ENCODE measurements at places on chromosomes 2 and 18.

GRCh38 chr18:23391156-23391555 is 61.9 kb upstream of the RIOK3 start:
- no peak for DNase-seq

- DNase-seq: no peak
Observed at GRCh38 chr2:159936471-159936870, 125.9 kb downstream of the PLA2R1 start.

DNA sequence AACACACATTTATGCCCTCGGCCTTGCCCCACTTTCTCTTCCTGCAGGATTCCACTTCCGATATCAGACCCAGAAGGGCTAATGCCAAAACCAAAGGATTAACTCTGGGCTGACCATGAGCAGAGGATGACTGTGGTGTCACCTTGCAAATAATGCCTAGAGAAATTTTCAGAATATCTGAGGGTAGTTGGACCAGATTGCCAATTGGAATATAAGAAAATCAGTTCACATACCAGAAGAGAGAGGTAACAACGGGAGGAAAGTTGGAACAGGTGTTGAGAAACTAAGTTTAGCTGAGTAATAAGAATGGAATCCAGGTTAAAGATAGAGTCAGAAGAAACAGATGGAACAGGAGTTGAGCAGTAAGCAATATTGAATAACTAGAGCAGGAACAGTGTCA is 232.7 kb upstream of the UBE2E3 start:
- DNase-seq: no peak

DNA sequence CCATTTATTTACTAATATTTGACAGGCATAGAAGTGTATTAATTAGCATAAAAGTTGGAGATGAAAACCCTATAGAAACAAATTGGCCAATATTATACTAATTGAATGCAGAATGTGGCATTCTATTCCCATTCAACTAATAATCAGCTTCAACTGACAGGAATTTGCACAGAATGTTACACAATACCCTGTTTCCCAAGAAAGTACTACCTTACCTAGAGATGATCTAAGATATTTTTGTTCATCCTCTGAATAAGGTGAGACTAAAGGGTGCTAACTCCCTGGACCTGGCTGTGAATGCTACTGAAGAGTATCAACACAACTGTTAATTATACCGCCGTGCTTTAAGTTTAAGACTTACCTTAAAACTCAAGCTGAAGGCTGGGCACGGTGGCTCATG is 28.9 kb downstream of the CEP68 start:
- no peak for DNase-seq

DNA sequence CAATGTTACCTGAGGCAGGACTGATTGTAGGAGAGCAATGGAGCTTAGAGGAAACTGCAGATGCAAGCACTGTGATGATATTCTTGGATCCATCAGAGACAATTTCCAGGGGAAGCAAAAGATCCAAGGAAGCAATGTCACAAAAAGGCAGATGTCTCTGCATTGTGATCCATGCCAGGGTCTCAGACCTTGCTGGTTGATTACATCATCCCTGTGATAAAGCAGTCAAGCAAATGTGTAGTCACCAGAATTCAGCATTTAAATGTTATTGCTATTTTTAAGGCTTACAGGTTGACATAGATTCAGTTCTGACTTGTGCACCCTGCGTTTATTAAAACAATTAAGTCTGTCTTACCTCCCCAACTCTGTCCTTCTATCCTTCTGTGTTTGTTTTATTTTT is 56.8 kb upstream of the CCDC85A start:
- no peak for DNase-seq

GRCh38 chr2:201127152-201127511 is 11.2 kb downstream of the CFLAR start:
- no peak for DNase-seq

DNA sequence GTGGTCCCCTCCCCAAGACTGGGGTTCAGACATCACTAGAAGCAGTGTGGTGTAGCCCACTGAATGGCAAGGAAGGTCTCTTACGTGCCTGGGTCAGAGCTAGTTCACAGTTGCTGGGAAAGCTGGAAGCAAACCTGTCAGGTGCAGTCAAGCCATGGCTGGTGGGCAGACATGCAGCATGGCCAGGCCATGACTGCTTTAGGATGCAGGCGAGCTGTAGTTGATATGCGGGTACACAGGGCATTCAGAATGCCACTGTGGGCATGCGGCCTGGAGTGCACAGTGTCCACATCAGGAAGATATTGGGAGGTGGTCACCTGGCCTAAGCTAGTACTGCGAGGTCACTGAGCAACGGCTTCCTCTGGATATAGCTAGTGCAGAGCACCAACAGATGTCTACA is 11.8 kb upstream of the SLC9A4 start:
- DNase-seq: no peak

DNA sequence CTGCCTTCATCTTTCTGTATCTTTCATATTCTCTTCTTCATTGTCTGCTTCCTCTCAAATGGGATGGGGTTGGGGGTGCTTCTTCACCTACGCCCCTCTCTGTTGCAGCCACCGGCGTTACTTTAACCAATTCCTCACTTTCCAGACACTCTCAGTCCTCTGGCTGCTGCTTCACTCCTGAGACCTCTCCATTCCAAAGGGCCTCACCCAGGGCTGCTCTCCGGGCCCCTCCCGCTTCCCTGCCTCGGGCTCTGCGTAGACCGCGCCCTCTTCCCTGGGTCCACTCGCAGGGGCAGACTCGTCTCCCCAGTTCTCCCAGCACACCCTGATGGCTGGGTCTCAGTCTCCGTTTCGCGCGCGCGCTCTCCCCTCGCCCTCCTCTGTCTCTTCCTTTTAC is 926 bp downstream of the SERPINB8 start:
- DNase-seq: no peak

- no peak for DNase-seq
Observed at GRCh38 chr2:240456447-240457222, 21.2 kb downstream of the GPC1 start.

DNA sequence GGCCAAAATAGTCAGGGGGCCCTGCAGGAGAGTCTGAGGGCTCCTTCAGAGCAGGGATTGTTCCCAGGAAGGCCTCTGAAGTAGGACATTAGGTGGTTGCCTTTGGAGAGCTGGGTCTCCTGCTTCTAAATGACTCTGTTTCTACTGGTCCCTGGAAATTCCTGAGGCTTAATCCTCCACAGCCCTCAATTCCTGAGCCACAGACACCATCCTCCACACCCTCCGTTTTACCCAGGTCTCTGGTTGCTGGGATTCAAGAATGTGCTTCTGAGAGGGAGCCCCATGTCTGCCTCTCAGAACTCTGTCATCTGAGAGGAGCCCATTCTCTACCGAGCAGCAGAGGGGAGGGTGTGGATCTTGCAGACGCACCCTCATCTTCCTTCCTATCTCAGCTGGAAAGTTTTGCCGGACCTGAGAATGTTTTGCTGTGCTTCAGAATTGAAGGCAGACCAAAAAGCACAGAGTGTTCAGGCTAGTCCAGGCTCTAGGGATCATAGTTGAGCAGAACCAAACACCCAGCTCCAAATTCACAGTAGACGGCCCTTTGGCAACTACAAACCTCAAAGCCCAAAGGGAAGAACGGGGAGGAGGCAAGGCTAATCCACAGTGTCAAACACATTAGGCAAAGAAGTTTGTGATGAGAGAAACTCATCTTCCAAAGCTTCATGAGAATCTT is 8.1 kb downstream of the VIT start:
- DNase-seq: no peak

GRCh38 chr2:72442270-72442669 is 294.6 kb upstream of the CYP26B1 start:
- no peak for DNase-seq

- no peak for DNase-seq
Observed at GRCh38 chr2:170335351-170335750, 157.4 kb downstream of the MYO3B start.

GRCh38 chr2:70766357-70767078 is 1.5 kb downstream of the ADD2 start:
- no peak for DNase-seq

DNA sequence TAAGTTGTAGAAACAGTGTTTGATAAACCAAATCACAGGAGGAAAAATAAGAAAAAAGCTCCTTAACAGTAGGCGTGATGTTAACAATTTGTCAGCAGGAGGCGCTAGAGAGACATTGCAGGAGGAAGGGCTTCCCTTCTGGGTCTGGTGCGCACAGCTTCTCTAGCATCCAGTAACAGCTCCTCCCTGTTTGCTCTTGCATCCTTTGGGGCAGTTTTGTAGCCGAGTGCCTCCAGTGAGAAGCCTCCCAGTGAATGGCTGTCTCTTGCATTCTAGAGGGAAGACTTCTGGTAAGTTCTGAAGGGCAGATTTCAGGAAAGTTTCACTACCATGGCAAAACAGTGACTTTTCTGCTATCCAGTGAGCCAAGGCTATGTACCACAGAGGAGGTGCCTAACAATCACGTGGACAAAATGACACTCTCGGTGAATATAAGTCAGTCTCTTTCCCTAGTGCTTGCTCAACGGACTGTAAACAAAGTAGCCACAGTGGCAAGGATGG is 9.5 kb upstream of the ZNF396 start:
- DNase-seq: no peak

DNA sequence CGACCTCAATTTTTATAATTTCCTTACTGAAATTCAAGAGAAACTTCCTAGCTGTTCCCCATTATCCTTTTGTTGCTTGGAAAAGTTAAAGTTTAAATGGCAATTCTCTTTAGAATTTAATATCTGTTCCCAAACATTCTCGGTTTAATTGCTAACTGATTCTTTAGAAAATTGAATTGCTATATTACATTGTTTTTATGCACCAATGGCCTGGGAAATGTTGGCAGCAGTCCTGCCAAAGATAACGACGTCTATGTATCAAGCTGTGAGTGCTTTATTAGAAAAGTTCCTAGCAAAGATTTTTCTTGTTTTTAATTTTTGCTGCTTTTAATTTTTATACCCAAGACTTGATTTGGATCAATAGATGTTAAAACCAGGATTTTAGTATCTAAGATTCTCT is 167.8 kb upstream of the HDAC4 start:
- DNase-seq: no peak

- DNase-seq: no peak
Observed at GRCh38 chr2:168210895-168211570, 36.4 kb downstream of the STK39 start.

- peak; percentile 79 for DNase-seq
Observed at GRCh38 chr2:118855451-118856279, 8.2 kb upstream of the EN1 start.

- no peak for DNase-seq
Observed at GRCh38 chr18:27064673-27065072, 120.4 kb downstream of the CHST9 start.

GRCh38 chr2:106296182-106296815 is 102.2 kb upstream of the UXS1 start:
- DNase-seq: no peak

GRCh38 chr2:189951791-189952535 is 110.6 kb downstream of the MSTN start:
- no peak for DNase-seq

DNA sequence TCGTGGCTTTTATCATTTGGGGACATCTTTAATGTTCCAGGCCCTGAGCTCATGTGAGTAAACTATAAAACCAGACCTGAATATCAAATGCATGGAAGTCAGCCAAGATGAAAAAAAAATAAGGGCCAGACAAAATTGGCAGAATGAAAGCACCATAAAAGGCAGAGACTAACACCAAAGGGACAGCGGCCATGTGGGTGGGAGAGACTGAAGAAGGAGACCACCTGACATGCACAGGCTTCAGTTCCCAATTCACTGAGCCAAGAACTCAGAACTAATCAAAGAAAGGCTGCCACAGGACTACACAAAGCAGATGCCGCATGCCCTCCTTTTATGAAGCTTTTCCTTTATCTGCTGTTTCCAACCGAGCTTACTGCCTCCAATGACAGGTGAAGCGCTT is 267.1 kb downstream of the RAD51AP2 start:
- DNase-seq: no peak

GRCh38 chr18:33583901-33584300 is 5.9 kb downstream of the ASXL3 start:
- no peak for DNase-seq

DNA sequence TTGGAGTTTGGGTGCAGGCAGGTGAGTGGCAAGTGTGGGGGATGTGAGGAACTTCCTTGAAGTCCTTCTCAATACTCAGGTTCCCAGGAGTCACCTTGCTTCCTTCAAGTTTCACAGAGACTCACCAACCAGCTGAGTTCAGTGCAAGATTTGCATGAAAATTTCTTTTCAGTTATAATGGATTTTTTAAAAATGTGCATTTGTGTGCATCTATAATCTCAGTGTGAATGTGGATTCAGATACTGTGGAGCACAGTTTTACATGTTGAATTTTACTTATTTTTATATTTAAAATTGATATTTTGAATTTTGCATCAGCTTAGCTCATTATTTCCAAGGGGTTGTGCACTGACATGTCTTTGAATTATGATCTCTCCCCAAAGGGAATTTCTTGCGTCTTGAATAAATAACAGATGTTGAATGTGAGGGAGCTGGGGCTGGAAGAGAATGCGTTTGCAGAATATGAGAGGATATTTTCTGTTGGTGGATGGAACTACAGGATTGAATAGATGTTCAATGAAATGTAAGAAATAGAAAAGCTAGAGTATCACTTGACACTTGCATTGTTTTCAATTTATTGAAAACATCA is 184.3 kb downstream of the RPRM start:
- no peak for DNase-seq

DNA sequence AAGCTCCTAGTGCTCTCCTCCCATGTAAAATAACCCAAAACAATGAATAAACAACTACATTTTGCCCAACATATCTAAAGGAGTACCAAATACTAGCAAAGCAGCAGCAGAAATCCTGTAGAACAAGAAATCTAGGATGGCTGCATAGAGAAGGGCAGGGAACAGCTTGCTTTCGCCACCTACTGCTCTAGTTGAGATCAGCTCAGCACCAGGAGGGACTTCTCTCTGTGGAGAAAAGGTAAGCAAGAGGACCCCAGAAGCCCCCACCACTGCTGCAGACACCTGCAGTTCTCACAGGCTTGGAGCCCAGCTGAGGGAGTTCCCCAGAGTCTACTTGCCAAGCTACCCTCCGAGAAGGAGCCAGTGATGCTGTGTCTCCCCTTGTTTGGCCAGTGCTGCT is 243.0 kb upstream of the CHST9 start:
- DNase-seq: no peak

Measured in stimulated activated CD8-positive, alpha-beta memory T cell treated with anti-CD3 and anti-CD28 coated beads, Interleukin-15, amount 100 ng/mL, for 24 hours (primary cell).